ENCODE measurements at places on chromosomes 11 and 22. TPM values are rescaled to one million over a fixed set of nuclear protein-coding genes. Genes with fewer than 3 reads are reported as not detected.

GRCh38 chr11:94866231-94866822, 98.2 kb downstream of the AMOTL1 start:
- no peak for DNase-seq

GRCh38 chr11:36402568-36403170, 106.6 kb downstream of the PRR5L start:
- DNase-seq = no peak

GRCh38 chr11:67442504-67443404, 522 bp downstream of the CORO1B start:
- DNase-seq = no peak

- DNase-seq = no peak
Observed at GRCh38 chr11:1022411-1022810, 14.1 kb downstream of the MUC6 start.

The CYB5R3 gene
- 51.8 TPM for polyA plus RNA-seq

The APOBEC3A gene
- polyA plus RNA-seq = not detected

The MAPK8IP2 gene
- polyA plus RNA-seq = 3.0 TPM

Measured in A549 (cell line).